ENCODE measurements at places on chromosomes 2 and 18.

GRCh38 chr2:200661477-200661876 lies 75.7 kb downstream of the AOX1 start:
- DNase-seq: no peak

DNA sequence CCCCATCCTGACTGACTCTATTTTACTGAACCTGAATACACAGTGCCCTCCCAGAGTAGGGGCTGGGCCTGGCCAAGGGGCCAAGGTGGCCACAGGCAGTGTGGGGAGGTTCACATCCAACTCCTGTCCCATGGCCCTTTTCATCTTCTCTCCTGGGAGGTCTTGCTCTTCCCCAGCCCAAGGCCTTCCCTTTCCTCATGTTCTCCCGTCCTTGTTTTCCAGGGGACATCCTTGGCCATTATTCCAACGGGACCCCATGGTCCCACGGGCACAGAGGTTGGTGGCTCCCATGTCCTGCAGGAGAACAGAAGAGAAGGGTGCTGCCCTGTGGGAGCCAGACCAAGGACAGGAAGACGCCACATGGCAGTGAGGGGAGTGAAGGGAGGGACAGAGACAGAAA lies 10.4 kb downstream of the MALL start:
- no peak for DNase-seq

DNA sequence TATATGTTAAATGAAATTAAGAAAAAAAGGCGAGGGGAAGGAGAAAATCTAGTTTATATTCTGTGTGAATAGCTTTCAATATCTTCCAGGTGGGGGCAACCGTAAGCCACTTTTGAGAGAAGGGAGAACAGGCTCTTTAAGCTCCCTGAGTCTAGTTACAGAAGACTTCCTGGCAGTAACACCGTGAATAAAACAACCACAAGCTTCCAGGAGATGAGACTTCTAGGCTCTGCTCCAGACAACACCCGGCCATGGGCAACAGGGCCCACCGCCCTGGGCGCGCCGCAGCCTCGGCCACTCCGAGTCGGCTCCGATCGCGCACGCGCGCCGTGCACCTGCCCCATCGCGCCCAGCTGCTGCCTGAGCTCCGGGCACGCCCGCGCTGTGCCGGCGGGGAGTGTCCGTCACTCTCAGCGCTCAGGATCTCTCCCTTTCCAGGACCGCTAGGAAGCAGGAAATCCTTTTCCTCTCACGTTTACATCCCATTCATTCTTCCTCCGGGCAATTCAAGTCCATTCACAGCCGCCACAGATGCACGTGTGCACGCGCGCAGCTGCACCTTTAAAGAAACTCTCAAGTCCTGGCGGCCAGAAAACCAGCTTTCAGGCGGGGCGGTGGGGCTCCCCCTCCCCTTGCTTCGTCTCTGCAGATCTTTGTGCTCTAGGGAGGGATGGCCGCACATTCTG lies 19.4 kb upstream of the PAX3 start:
- peak; percentile 61 for DNase-seq

GRCh38 chr2:231682603-231683291 lies 25.6 kb upstream of the PTMA start:
- DNase-seq: peak; percentile 80

GRCh38 chr2:70626254-70626990 lies 72.8 kb upstream of the TGFA start:
- no peak for DNase-seq

DNA sequence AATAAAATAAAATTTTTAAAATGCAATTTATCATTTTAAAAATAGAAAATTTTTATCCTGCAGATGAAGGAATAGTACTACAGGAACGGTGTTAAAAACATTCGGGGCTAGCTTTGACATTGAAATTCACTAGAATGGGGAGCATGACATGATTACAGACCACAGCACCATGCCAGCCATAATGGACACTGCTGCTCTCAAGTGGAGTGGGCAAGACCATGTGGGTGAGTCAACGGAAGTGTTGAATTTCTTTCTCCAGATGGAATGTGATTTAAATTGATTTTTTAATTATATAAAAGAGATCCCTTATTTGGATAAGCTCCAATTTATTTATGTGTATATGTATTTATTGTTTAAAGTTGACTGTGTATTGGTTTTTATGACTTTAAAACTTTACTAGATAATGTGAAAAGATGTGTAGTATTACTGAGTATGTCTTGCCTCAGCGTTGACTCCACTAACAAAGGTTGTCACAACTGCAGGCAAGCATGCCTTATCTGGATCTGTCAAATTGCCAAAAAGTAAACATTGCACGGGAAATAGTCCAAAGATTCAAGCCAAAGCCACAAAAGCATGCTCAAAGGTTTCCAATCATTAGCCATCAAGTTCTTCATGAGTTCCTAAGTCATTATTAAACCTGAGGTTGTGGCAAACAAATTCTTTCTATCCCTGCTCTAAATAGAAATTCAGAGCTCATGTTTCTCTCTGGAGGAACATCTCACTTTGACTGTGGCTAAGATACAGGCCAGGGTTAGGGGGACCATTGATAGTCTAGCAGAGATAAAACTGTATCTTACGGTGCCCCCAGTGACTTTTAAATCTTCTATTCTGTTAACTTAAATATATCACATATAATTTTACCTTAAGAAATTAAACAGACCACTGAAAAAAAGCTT lies 536.9 kb downstream of the TMX3 start:
- DNase-seq: no peak

DNA sequence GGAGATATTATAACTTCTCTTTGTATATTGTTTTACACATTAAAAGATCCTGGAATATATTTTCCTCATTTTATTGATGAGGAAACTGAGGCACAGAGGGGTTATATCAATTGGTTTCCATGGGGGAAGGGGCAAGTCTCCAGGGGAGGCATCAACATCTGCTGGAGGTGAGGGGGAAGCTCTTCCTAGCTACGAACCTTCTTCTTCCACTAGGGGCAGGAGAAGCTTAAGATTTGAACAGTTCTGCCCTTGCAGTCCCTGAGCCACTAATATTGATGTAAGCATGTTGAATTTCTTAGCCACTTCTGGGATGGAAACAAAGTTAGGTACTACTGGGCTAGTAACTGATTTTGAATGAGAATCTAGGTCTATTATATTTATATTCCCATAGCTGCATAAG lies 140.1 kb upstream of the AQP4 start:
- peak; percentile 10 for DNase-seq

- no peak for DNase-seq
Observed at GRCh38 chr2:80293039-80293438, 11.5 kb downstream of the LRRTM1 start.

- DNase-seq: no peak
Observed at GRCh38 chr2:156430980-156431358, 5.2 kb upstream of the GPD2 start.

DNA sequence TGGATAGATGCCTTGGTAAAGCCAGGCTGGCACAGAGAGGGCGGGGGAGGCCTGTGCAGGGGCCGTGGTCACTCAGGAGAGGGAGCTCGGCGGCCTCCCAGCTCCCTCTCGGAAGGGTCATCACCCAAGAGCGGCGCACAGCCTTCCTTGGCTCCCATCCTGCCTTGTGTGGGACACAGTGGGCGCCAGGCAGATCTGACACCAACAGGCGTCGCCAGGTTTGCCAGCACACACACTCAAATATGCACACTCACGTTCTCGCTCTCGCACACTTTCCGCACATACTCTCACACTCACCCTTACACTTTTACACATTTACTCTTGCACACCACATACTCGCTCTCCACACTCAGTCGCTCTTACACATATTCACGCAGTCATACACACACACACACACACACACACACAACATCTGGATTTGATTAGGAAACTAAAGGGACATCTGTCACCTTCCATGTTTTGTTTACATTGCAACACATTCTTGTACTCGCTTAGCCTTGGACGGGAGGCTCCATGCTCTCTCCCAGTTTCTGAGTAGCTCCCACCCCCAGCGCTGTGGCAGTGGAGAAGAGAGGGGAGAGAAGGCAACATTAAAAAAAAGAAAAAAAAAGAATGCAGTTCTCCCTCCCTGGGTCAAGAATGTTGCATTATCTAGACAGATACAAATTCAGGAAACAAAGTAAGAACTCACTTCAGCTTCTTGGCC lies 10.5 kb downstream of the CHMP1B start:
- no peak for DNase-seq

DNA sequence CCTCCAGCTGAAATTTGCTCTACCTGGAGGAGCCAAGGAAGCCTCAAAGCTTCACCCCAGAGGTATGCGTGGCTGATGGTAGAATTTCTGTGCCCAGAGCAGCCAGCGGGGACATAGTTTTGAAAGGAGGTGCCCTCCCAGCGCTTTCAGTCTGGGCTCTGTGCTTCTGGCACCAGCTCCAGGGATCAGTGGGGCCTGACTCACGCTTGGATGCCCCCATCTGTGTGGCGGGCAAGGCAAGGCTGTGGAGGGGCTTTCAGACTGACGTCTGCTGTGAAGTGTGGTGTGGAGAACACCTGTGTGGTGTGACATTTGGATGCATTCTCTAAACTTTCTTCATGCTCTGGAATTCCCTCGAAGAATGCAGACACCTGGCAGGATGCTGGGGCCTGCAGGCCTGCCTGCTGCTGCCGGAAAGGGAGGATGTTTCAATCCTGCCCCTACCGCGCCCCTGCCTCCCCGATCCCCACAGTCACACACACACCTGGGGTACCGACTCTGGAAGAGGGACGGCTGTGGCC lies 84.1 kb downstream of the CTIF start:
- DNase-seq: no peak

DNA sequence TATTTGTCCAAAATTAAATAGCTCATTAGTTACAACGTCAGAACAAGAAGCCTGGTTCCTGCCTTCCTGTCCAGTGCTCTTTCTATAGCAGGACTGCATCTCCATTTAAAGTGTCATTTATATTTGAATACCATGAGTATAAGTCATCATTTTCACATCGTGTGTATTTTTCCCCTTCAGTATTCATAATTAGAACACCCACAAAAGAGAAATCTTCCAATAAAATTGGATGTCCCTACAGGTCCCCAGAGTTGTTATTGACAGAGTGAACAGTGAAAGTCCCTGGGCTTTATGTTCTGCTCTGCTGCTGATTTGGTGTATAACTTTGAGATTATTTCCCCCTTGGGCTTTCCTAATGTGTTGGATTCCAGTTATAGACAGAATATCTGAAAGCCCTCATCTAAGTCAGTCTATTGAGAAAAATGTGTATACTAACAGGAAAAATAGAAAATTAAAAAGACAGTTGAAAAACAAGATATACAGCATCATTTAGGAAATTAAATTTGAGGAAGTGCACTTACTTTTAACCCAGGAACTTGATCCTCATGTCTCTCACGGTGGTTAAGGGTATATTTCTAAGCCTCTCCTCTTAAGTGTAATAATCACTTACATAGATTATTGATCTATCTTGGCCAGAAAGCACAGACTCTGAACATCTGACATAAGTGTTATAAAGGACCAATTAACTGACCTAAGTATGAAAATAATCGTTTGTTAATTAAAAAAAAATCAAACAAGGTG lies 15.2 kb upstream of the REV1 start:
- DNase-seq: no peak

DNA sequence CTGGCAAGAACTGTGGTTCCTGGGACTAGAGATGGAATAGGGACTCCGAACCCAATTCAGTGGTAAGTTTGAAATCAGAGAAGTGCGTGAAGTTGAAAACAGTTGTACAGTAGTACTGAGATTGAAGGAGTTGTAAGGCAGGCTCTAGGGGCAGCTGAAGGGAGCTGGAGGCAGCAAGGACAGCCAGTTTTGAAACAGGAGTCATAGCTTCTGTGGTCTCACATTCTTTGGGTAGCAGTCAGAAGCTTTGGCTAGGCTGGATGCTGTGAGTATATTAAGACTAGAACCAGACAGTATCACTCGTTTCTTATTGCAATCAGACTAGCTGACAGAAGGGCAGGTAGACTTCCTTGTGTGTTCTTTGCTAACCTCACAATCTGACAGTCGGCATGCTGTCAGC lies 64.5 kb upstream of the ADAM23 start:
- no peak for DNase-seq

GRCh38 chr2:128565441-128565840 lies 246.8 kb upstream of the HS6ST1 start:
- no peak for DNase-seq

DNA sequence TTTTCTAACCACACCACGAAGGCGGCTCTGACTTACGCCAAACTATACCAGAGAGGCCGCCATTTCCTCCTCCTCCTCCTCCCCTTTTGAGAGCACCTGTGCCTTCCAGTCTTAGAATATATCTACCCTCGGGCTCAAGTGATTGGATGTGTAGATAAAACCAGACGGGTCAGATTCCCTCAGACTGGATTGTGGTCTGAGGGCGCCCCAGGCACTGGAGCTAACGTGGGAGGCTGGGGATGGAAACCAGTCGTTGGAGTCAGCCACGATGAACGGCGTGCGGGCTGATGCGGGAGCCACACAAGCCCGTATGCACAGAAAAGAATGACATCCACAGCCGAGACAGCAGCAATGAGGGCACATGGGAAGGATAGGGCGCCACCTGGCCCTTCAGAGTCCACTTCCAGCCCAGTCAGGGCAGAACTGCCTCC lies 12.3 kb upstream of the ODC1 start:
- no peak for DNase-seq

All from WERI-Rb-1 (cell line).